ENCODE measurements at places on chromosomes 16 and 17.

DNA sequence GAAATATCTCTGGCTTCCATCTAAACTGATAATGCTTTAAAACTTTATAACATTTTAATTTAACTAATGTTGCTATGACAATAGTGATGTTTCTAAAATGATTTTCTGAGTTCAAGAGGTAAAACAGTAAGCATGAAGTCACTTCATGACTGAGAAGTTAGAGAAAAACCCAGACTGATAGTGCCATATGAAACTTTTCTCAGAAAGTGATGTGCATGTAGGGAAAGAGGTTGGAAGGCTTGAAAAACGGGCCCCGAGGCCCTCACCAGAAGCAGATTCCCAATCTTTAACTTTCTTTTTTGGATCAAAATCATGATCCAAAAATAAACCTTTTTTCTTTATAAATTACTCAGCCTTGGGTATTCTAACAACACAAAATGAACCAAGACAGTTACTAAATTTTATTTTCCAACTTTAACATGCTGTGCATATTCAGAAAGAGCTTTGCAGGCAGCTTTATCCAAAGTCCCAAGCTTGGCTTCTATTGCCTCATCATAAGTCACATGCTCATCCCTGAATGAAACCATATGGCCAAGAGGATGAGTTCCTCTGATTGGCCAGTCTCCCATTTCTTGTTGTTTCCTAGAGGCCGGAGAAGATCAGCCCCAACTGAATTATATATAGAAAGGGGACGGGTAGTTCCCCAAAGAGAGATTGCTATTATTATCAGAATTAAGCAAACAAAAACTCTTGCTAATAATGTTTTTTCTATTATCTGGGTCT lies 357.6 kb upstream of the SALL1 start:
- DNase-seq, result no peak

- no peak for DNase-seq
Measured at GRCh38 chr16:29992344-29992967, 3.0 kb downstream of the HIRIP3 start.

GRCh38 chr17:61837175-61838051 lies 25.9 kb downstream of the BRIP1 start:
- DNase-seq, result peak; percentile 49

DNA sequence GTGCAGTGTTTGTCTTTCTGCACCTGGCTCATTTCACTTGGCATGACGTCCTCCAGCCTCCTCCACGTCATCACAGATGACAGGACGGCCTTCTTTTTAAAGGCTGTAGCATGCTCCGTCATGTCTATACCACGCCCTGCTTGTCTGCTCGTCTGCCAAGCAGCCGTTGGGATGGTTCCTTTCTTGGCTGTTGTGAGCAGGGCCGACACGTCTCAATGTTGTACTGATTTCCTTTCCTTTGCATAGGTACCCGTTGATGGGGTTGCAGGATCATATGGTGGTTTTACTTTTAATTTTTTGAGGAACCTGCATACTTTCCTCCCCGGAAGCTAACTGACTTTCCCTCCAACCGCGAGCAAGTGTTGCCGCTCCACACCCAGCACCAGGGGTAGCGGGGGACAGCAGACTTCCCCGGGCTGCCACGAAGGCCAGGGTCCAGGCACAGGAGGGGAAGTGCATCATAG lies 212.2 kb upstream of the ZNF469 start:
- no peak for DNase-seq

DNA sequence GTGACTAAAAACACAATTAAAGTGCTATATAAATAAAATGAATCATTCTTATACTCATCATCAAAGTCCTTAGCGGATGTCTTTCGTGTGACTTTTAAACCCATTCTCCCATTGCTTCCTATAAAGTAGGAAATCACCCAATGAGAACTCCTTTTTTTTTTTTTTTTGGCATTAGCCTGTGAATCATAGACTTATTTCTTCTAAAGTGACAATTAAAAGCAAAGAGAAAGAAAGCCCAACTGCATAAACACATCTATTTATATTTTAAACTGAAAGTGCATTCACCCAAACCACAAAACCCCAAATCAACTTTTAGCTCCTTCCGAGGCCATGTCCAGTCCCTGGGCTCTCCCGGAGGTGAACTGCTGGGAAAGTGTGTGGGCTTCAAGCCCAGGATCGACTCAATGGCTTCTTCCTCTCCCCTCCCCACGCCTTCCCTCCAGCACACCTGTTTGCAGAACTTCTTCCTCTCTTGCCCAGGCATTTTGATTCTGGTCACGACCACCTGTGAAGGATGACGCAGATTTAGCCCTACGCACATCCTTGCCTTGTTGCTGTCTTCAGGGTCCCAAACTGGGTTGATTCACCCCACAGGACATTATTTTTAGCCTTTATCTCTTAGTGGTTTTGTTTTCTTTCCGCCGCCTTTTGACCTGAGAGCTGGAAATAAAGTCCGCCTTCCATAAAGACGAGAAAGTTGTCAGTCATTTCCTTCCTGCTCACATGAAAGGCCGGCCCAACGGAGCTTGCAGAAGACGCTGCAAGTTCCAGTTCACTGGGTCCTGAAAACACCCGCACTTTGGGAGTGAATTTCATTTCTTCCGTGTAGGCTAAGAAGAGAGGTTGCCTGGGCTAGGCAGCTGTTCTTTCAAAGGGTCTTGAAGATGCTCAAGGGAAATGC lies 166.8 kb downstream of the MAP2K6 start:
- no peak for DNase-seq

DNA sequence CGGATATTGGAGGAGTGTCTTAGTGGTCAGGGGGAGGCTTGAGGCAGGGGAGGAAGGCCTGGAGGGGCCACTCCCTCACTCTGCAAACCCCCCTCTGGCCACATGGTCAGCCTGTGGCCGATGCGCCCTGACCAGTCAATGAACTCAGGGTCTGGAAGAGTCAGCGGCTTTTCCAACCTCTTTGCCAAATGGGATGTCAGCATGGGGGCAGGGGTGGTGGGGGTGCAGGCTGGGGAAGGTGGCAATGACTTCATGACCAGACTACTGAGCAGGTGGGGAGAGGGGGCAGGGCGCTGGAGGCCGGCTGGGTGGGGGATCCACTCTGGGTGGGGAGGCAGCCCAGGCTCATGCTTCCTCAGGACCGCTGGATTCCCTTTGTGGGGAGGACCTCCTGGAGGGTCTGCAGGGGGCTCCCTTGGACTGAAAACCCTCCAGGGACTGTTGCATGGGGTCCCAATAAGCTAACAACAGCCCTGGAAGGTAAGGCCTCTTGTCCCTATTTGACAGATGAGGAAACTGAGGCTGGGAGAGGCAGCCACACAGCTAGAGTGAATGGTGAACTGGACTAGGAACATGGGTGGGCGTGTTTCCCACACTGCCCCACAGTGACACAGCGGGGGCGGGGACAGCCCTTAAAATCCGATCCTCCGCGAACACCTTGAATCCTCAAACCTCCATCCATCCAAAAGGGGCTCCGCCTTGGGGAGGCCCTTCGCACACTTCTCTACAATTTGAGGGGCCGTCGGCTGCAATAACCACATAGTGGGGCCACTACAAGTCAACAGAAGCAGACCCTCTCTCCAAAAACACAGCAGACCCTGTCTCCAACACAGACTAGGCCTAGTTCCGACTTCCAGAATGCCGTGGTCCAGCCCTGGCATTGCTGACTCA lies 81.0 kb upstream of the TOB1 start:
- DNase-seq, result no peak

DNA sequence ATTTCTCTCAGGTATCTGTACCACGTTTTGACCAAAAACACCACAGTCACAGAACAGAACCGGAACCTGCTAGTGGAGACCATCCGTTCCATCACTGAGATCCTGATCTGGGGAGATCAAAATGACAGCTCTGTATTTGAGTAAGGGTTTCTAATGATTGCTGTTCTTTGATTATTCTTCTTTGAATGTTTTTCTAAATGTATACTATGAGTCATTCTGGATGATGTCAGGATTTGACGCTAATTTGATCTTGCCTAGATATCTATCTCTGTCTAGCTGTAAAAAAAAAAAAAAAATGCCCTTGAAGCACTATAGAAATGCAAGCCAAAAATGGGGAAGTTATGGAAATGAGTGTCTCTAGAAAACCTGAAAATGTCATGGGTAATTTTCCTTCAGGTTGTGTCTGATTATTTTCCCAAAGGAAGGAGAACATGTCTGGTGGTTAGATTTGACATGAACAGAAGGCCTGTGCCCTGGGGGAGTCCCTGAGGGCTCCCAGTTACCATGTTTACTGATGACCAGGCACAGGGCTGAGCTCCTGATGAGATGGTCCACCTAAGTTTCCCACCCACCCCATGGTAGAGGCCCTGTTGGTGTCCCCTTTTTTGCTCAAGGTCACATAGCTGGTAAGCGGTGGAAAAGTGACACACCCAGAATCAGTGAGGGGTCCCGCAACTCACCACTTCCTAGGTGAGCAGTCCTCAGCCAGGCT lies 13.6 kb downstream of the CLEC16A start:
- no peak for DNase-seq

DNA sequence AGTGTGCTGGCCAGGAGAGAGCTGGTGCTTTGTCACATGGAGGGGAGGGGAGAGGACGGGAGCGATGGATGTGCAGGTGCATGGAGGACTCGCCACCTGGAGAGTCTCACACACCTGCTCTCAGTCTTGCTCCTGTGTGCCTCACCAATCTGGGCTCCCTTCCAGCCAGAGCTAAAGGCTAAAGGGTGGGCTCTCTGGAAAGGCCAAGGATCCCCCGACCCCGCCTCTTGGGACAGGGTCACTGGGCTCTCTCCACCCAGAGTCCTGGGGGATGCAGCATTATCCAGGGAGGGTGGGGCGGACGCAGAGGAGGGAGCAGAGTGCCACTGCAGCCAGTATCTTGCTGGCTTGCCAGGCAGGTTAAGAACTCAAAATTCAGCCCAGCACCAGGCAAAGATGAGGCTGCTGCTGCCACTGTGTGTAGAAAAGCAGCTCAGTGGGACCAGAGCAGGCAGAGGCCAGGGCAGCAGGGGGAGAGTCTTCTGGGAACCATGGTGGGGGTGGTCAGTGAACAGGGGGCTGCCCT lies 5.4 kb upstream of the STAT5B start:
- no peak for DNase-seq

- no peak for DNase-seq
Measured at GRCh38 chr16:4612977-4613635, 1.6 kb downstream of the UBALD1 start.

DNA sequence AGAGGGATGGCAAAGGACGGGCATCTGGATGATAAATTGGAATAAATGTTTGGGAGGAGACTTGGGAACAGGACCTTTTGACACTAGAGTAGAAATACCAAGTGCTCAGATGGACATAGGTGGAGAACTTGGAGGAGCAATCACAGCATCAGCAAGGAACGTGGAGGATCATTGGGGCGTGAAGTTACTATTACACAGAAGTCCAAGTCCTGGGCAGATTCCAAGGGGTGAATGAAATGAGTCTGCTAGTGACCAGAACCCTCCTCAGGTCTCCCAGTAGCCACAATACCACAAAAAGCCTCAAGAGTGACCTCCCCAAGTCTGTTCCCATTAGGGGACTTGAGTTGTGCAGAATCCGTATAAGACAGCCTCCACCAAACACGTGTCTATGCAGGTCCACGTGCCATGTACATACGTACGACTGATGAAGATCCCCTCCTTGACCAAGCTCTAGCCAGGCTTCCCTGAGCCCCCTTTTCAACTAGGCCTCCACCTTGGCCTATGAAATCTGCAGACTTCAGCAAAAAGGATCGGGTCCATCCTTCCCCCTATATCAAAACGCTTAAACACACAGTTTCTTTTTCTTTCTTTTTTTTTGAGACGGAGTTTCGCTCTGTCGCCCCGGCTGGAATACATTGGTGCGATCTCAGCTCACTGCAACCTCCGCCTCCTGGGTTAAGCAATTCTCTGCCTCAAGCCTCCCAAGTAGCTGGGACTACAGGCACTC lies 2.2 kb downstream of the C17orf67 start:
- DNase-seq, result no peak

DNA sequence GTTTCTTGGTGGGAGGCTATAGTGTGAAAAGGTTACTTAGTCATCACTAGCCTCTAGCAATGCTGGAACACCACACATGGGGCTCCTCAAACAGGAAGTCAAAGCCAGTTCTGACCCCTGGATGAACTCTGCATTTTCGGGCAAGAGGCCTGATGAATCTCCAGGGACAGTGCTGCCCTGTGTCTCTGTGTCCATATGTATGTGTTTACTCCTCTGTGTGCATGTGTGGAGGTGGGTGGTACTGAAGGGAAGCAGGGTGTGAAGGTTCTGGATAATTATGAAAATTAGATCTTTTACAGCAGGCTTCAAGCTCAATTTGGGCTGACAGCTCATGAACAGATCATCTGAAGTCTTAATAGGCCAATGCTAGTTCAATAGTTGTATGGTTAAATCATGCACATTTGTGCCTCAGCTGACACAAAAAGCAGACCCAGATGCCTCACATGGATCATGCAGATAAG lies 133.6 kb downstream of the SNX11 start:
- DNase-seq, result no peak

- DNase-seq, result no peak
Measured at GRCh38 chr17:28057731-28058246, 15.3 kb downstream of the NLK start.

DNA sequence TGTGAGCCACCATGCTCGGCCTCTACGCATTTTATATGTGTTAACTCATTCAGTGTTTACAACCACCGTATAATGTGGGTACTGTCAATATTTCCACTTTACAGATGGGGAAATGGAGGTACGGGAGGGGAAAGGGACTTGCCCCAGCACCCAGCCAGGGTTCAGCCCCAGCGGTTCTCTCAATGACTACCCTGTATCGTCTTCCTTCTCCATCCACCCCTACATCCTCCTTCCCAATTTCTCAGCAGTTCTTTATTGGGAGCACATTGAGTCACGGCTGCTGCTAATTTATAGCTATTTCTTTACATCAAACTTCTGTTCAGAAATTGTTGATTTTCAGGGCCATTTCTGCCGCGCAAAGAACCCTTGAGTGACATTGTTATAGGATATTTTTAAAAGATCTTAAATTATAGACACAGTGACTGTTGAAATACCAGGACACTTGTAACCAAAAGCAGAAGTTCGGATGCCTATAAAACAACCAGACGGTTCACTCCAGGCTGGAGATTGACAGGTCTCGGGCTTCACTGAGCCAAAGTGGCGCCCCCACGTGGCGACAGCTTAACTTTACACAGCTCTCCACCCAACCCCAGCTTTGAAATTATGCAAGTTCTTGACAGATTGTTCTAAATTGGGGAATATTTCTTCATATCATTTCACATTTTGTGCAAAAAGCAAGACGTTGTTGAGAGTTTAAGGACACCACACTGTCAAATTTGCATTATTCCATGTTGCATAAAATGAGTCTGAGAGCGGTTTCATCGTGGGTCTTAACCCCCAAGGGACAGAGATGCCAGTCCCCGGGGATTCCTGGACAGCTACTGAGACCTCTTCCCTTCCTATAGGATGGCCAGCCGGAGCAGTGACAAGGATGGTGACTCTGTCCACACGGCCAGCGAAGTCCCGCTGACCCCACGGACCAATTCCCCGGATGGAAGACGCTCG lies 11.8 kb downstream of the SYT17 start:
- DNase-seq, result peak; percentile 50

GRCh38 chr17:65586899-65587298 lies 25.5 kb upstream of the AXIN2 start:
- no peak for DNase-seq

DNA sequence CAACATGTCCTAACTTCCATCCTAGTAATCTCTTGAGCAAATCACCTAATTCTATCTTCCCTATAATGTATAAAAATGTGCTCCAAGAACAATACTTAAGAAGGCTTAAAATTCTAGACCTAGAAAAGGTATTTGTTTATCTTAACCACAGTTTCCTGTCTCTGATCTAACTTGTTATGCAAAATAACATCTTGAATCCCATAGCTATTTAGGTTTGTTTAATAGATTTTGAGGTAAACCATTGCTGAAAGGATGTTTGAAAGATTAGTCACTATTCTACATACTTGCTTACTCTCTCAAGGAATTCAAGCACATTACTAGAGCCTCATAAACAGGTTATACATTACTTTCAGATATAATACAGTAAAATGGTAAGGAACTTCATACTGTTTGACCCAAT lies 13.0 kb downstream of the CA10 start:
- DNase-seq, result no peak
